Activated CD4-positive, alpha-beta T cell treated with anti-CD3 and anti-CD28 coated beads, Interleukin-2, Interleukin-4, amounts not matched to agents 100 ng/mL and 50 ng/mL, durations not matched to agents 16 hours and 8 hours (primary cell): ENCODE measurements at places on chromosomes 1 and 21.

DNA sequence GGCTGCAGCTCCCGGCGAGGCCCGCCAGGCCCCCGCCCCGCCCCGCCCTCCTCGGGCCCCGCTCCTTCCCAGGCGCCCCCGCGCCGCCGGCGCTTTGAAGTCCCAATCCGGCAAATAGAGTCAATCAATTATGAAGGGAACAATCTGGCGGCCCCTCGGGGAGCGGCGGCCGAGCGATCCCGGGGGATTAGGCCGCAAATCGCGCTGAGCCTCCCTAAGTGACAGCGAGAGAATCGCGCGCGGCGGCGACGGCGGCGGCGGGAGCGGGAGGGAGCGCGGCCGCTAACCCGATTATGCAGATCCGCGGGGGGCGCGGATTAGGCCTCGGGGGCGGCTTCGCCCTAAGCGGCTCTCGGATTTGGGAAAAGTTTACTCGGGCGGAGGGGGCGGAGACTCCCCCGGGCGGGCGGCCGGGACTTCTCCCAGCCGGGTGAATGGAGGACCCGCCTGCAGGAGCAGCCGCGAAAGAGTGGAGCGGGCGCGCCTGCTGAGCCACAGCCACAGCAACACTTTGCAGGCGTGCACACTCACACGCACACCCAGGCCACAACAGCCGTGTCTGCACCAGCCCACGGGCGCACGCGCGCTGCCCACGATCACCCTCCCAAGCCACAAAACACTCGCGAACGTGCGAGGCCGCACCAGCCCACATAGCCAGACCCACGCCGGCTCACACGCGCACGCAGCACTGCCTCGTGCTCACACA, 23.0 kb upstream of the DMBX1 start:
- DNase-seq: no peak

DNA sequence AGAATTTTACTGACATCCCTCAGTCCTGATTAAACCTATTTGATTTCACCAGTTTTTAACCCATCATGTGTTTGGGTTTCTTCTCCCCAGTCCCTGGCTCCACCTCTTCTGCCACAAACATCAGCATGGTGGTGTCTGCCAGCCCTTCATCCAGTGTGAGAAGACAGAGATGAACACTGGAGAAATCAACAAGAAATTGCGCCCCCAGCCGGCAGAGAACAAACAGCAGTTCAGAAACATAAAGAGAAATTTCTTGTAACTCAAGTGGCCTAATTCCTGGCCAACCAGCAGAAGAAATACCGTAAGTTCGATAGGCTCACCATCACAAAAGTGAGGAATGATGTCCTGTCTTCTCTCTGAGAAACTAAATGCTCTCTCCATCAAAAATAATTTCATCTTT, 18.3 kb downstream of the S100A11 start:
- DNase-seq: peak; percentile 16

DNA sequence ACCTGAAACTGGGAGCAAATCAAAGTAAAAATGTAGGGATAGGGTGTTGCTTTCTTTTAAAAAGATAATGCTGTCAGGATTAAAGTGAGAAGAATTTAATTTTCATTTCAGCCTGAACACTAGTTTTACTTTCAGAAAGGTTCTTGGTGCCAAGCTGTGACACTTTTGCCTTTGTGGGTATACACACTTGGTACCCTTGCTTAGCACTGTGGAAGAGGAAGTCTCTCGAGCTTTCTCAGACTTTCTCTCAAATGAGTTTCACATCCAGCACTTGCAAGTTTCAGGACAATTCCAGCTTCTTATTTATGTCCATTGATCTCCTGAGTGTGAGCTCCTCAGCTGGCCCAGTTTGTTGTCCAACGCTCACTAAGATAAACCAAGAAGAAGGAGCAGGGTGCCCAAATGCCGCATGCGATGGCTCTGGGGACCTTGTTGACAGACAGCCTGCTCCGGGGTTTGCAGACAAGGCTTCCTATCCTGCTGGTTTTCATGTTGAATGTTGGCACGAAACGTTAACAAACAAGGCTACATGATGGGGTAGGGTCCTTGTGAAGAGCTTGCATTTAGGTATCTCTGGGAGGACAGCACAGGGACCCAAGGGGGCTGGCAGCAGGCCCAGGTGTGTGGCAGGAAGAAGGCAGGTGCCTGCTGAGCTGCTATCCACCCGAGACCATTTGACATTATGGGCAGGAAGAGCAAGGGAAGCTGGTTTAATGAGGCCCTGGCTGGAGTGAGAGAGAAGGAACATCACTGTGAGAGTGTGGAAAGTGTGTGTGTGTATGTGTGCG, 79.7 kb downstream of the POFUT2 start:
- no peak for DNase-seq

DNA sequence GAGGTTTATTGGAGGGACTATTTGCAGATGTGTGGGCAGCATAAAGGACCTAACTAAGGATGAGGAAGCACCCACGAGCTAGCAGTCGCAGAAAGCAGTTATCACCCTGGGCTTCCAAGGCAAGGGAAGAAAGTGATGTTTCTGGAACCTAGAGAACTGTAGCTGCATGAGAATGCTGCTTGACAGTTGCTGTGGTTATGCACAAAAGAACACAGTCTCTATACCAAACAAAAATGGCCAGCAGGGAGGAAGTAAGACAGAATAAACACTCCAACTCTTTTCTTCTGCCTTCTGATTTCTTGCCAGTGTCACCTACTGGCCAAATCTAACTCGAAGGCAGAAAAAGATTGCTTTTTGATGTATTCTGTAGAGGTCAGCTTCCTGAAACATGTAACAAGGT, 190.2 kb downstream of the RASAL2 start:
- DNase-seq: no peak

DNA sequence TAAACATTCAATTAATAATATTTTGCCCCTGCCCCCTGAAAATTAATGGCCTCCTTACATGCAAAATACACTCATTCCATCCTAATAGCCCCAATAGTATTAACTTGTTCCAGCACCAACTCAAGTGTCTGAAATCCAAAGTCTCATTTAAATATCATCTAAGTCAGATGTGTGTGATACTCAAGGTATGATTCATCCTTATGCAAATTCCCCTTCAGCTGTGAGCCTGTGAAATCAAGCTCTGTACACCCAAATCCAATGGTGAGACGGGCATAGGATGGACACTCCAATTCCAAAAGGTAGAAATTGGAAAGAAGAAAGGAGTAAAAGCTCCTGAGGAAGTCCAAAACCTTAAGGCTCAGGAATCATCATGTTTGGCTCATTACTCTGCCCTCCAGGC, 83.5 kb downstream of the HHAT start:
- DNase-seq: no peak

GRCh38 chr1:219566951-219567947, 45.7 kb downstream of the ZC3H11B start:
- DNase-seq: peak; percentile 32

DNA sequence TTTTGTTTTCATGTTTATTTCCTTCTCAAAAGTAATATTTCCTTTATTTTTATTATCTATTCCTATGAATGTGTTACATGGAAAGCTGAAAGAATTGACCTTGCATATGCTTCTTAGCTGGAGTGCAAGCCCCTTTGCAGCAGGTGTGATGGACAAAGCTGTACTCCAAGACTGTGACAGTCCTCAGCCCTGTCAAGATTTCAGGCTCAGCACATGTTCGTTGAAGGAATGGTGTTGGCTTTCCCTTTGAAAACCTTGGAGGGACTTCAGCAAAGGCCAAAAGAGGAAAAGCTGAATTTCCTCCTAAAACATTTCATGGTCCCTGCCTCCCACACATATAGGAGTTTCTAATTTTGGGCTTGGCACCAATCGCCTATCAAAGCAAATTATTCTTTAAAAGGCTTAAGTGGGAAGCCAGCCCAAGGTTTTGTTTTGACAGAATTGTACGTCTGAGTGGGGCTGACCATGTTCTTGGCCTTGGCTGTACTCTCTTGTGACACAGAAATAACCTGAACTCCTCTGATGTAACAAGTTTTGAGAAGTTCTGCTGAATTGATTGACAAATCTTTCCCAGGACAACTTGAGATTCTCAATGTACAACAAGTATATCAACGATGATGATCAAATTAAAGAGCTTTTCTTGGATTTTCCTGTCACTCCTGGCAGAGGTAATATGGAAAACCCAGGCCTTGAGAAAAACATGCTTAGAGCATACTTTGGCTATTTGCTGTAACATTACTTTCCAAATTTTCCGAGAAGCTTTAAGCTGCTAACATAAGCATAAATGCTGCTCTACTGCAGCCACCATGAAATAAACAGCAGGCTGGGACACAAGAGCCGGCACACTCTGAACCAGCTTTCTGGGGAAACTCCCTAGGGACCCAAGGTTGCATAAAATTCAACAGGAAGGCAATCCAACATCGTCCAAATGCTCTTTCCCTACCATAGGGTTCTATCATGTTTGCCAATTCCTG, 135.7 kb upstream of the ZNF648 start:
- no peak for DNase-seq

- DNase-seq: no peak
These were observed 29.7 kb upstream of the EVA1B start for GRCh38 chr1:36352910-36353878.

GRCh38 chr1:229137271-229137670, 133.6 kb upstream of the RAB4A start:
- no peak for DNase-seq

- DNase-seq: no peak
These were observed 275.7 kb downstream of the C1orf94 start for GRCh38 chr1:34452451-34452850.

DNA sequence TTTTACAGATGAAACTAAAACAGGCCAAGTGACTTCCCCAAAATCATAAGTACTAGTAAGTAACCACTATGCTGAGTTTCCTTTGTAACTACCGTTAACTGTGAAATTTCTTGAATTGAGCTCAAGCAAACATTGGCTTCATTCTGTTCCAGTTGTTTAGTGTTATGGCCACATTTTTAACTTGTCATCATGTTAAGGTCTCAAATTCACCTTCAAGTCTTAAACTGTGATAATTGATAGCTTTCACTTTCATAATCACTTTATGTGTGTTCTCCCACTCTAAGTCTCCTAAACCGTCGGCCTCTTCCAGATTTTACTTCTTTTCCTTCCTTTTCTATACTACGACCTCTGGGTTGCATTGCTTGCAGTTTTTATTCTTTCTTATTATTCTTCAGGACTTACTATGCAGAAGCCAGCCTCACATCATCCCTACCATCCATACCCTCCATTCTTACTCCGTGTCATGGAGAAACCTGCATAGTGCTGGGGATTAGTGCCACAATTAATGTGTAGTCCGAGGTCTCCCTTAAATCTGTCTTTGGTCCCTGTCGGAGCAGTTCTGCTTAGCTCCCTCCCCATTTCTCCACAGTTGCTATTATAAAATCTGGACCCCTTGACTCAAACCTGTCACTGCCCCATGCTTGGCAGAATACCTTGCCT, 5.8 kb downstream of the KIF1B start:
- DNase-seq: peak; percentile 50

DNA sequence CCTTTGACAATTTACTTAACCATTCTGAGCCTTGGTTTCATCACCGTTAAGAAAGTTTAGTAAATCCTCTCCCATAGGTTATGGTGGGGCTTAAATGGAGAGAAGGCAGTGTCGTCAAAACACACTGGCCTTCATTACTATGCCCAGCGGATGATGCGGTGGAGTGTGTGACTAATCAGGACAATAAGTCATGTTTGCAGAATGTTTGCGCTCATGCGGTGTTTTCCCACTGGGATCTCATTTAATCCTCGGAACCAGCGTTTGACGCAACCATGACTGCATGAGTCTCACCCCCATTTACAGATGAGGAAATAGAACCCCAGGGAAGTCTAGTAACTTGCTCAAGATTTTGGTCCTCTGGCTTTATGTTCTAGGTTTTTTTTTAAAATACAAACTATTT, 17.5 kb downstream of the SLC26A9 start:
- DNase-seq: no peak

DNA sequence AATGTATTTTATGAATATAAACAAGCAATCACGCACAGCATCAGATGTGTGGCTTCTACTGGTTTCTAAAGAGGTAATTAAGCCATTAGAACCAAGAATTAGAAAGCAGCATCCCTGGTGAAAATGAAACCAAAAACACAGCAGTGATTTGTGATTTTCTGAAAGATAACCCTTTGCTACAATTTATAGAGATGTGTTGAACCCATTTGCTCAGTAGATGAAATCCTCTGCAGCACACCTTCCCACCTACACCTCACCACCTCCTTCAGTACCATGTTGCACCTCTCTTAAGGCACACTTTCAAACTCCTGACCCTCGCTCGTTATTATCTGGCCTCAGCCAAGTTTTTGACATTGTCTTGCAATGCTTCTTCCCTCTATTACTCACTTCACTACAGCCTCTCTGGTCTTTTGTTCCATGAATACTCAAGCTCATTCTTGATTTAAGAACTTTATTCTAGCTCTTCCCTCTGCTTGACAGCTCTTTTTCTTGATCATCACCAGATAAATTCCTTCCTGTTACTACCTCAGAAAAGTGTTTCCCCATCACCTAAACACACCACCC, 38.6 kb downstream of the NSL1 start:
- peak; percentile 61 for DNase-seq

DNA sequence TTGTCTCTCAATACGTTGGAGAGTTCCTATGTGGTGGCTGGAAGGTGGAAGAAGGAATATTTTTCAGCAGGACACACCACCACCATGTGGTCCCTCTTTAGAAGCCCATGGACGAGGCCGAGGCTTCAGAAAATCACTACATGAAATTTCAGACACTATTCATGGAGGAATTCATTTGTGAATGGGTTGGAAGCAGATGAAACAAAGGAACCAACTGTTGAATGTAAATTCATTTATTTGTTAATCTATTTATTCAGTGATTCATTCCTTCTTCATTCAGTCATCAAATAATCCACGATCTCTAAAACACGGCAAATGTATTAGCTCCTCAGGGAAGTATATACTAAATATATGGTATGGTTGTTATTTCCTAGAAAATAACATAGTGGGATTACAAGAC, 12.2 kb downstream of the SLC35F3 start:
- DNase-seq: no peak

DNA sequence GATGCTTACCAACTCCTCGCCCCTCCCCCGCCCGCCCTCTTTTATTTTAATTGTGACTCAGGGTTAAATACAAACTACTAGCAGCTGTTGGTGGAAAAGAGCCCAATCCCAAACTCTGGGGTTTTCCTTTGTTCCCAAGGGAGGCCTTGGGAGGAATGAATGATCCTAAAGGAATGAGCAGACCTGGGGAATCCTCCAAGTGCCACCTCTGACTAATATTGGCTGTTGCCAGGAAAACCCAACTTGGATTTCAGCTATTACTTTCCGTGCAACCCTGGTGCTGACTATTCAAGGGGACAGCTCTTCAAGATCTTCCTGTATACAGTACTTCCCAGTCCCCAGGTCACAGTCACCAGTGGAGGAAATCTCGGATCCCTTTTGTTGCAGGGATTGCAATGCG, 1.3 kb upstream of the S100A10 start:
- no peak for DNase-seq

DNA sequence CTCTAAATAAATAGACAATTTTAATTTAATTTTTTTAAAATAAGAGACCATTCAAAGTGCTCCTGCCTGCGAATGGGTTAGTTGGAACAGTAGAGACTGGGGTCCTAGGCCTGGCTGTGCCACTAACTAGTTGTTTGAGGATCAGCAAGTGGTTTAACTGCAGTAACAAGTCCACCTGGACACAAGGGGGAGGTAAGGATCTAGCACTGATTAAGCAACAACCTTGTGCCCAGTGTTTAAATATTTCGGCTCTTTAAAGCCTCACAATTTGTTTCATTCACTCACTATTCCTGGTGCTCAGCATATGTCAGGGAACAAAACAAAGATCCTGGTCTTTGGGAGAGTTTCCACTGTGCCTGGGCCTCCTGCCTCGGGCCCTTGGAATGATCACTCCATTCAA, 1.6 kb upstream of the AGT start:
- DNase-seq: no peak

GRCh38 chr1:61784726-61785125, 42.4 kb downstream of the PATJ start:
- no peak for DNase-seq

- no peak for DNase-seq
These were observed 8.7 kb upstream of the MMEL1 start for GRCh38 chr1:2641381-2642130.
